ENCODE measurements at places on chromosomes 7 and 10.

DNA sequence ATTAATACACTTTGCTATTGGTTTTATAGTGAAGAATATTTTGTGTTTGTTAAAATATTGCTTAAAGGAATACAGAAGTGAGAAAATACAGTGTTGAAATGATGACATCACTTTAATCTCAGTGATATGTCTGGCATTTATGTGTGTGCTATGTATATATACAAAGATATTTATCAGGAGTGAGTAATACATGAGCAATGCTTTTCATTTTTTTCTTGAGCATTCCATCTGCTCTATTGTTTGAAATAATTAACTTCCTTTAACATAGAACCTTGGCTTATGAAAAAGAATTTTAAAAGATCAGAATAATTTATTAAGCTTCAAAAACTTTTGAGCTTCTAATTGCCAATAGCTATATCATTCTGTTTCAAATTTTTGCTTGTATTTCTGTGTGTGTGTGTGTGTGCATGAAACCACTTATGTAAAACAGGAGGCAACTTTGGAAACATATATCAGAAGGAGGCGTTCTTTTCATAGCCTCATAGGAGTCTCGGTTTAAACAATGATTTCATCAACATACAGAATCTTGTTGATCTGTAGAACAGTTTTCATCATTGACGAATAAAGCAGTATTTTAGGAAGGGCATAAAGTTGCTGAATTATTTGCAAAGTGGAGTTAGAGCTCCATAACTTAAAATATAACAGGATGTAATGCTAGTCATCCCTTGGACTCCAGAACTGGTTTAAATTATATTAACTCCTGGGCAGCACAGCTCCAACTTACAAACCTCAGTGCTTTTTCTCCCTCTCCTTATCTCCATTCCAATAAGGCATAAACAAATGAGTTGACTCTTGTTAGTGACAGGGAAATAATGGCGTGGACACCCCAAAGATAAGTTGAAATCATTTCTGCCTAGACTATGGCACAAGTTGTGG lies 228.4 kb upstream of the DGKB start:
- DNase-seq = no peak

DNA sequence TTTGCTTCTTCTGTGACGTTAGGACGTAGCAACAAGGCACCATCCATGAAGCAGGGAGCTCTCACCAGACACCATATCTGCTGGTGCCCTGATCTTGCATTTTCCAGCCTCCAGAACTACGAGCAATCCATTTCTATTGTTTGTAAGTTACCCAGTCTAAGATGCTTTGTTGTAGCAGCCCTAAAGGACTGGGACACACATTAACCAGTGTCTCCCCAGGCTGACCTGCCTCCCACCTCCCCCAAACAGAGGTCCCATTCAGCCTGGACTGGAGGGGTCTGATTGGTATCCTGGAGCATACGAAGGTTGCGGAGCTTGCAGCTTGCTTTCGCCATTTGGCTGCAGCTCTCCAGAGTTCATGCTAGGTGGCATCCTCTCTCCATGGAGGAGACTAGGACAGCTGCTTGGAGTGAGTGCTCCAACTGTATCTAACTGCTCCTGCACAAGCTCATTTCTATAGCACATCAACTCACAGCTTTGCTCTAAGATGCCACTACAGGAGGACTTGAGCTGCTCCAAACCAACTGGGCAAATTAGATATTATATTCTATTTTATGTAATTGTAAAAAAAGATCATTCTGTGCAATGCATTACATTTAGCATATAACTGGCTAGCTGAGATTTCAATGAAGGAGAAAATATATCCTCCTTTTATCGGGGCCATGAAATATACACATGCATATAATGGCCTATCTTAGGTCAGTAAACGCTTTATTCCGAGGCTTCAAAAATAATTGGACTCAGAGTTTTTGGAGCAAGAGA lies 8.0 kb upstream of the GRK5 start:
- no peak for DNase-seq

DNA sequence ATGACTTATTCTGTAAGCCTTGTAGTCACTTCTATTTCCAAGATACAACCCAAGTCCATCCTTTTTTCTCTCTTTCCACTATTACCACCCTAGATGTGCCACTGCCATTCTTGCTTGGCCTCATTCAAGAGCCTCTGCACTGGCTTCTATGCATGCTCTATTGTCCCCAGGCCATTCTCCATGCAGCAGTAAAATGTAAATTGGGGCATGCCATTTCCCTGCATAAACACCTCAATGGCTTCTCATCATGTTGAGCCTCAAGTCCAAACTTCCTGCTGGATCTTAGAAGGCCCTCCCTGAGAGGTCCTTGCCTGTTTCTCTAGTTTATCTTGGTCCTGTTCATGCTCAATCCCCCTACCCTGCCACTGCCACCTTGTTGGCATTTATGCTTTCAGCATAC lies 23.2 kb upstream of the WDFY4 start:
- DNase-seq = no peak

DNA sequence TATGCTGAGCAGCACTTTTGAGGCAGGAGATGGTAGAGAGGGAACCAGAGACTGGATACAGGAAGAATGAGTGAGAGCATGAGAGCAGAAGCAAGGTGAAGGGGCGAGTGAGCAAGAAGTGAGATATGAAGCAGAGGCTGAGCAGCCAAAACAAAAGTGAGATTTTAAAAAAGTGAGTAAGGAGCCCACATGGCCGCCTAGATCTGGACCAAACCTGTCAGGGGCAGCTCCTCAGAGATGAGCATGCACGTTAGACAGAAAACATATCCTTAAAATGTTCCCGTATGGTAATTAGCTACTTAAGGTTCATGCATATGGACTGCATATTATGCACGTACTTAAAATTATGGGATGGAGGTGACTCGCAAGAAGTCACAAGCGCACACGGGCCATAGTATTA lies 22.5 kb downstream of the TMEM176A start:
- no peak for DNase-seq

DNA sequence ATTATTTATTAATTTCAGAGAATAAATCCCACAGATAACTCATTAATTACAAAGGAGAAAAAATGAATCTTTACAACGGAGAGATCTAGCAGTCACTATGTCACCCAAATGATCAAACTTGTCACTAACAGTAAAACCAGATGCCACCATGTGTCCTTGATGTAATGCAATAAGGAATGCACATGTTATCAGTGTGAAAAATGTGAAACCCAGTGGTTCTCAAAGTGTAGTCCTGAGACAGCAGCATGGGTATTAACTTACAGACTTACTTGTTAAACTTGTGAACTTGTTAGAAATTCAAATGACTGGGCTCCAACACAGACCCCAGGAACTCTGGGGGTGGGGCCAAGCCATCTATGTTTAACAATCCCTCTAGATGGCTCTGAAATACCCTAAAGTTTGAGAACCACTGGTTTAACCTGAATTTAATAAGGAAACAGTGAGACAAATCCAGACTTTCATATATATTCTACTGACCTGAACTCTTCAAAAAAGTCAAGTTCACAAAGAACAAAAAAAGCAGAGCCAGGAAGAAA lies 77.4 kb downstream of the RNLS start:
- no peak for DNase-seq

DNA sequence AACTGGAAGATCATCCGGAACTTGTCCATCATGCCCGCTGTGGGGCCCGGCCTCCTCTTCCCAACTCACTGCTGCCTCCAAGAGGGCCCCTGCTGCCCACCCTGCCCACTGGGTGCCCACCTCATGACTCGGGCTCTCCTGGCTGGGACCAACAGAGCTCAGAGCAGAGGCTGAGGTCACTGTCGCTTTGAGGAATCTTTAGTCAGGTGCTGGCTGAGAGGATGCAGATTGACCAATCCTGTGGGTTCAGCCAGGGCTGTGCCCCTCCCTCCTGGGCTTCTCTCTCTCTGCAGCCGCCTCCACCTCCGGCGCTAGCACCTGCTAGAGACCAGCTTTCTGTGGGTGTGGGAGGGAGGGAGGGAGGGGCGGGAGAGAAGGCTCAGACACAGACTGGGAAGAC lies at the start of gene CALHM1:
TSS of gene CALHM1 (minus strand) at position 181 of the 400 bp plus-strand sequence. CDS start at position 32, 149 bp downstream.
- no peak for DNase-seq

DNA sequence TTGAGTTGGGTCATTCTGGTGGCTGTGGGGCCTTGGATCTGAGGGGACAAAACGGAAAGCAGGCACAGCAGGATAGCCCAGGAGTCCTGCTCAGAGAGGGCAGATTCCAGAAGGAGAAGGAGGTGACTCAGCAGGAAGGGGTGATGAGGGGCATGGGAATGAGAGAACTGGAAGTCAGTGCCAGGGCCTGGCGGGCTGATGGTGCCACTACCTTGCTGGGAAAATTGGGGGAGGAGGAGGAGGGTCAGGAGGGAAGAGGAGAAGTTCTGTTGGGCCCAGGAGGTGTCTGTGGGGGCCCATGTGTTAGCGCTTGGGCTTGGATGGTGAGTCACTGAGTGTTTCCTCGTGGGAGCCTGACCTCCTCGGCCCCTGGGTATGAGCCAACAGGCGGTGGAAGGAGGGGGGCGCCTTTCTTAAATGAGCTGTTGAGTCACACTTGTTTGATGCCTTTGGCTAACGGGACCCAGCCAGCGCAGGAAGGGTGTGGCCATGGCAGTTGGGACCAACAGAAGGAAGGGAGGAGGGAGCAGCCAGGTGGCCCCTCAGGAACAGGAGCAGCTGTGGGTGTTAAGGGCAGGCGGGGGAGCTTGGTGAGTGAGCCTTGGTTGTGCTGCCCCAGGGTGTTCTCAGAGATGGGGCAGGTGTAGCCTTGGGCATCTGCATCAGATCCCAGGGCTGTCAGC lies 130.0 kb upstream of the BTBD16 start:
- DNase-seq = no peak

DNA sequence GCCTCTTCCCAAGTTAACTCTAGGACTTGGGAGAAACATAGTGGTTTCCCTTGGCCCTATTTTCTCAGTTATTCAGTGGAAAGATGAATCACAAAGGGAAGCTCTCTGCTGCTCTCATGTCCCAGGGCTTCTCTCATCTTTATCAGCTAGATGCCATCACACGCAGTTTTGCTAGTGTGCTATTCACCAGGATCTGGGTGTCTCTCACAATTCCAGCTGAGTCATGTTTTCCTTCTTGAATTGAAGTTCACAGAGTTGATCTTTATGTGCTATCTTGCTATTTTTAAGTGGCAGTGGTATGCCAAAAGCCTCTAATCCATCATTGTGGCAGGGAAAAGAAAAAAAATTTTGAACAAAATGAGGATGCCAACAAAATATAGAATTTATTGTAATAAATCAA lies 101.3 kb downstream of the TWIST1 start:
- DNase-seq = no peak

GRCh38 chr10:122331615-122332446 lies 42.7 kb upstream of the PLEKHA1 start:
- no peak for DNase-seq

- DNase-seq = no peak
Measured at GRCh38 chr7:56105508-56105907, 768 bp downstream of the CHCHD2 start.

GRCh38 chr7:70787771-70788170 lies 344.2 kb upstream of the GALNT17 start:
- no peak for DNase-seq

GRCh38 chr7:139570119-139570518 lies 46.6 kb downstream of the CLEC2L start:
- DNase-seq = no peak

GRCh38 chr7:25289518-25289917 lies 61.2 kb upstream of the NPVF start:
- DNase-seq = no peak

DNA sequence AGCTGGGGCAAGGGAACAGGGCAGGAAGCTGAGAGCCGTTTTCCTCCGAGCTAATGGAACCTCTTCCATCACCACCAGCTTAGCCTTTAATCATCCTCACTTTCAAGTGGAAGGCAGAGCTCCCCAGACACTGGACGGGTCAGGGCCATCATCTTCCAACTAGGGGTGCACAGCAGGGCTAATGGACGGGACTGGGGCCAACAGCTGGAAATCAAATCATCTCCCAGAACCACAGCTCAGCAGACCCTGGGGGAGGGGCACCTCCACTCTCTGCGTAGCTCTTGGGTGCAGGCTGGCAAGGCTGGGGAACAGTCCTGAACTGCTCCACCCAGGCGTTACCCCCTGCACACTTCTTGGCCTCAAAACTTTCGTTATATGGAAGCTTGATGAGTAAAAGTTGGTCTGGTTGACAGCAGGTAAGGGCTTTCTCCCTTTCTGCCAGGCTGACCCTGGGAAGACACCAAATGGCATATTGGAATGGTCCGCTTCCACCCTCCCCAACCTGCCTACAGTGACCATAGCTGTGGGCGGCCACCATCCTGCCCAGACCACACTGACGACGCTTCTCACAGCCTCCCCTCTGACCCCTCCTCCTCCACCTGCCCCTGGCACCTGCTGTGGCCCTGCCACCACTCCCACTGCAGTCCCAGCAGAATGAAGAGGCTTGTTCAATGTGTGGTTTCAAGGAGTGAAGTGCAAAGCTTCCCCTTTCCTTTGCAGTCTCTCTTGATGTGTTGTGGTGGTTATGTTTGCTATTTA lies 51.7 kb upstream of the RET start:
- no peak for DNase-seq

GRCh38 chr10:84401854-84402611 lies 73.6 kb downstream of the CCSER2 start:
- DNase-seq = no peak

GRCh38 chr7:17298840-17299482 lies 509 bp downstream of the AHR start:
- DNase-seq = peak; percentile 16

GRCh38 chr7:125427676-125428075 lies 498.1 kb upstream of the POT1 start:
- no peak for DNase-seq

DNA sequence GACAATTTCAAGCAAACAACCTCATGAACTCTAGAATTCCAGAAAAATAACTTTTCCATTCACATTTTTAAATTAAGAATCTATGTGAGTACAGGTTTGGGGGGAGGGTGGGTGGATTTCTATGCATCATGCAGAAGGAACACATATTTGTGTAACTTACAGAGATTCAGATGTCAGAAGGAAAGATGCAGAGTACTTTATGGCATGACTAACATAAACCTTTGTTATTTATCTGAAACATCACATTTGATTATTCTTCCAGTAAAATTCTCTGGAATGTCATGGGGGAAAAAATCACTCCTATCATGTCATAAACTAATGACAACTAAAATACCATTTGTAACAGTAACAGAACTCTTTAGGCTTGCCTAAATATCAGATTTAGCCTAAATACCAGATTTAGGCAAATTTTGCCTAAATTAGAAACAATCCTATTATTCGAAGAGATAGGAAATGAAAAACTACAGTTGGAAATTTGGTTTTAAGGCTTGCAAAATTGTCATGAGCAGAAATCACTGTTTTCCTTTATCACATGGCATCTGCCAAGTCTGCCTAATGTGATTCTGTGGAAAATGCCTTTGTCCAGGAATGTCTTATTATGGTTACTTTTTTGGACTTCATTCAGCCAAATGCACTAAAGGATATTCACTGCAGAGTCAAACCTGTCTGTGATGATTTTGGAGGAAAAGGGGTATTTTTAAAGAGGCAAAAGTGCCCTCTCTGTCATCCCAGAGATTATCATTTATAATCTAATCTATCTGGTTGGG lies 527.7 kb upstream of the CELF2 start:
- DNase-seq = no peak

DNA sequence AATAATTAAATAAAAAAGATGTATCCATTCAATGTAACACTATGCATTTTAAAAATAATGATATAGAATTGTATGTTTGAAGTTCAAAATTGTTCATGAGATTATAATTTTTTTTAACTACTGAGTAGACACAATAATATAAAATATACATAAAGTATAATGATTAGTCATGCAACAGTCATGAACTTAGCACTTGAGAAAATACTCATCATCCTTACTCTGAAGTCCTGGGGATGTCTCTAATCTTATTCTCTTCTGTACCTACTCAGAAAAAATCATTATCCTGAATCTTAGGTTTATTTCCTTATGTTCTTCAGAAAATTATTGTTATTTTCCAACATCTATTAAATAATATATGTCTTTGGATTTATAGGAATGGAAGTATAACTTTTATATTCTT lies 26.4 kb upstream of the IKZF1 start:
- DNase-seq = no peak

Data from stimulated activated CD4-positive, alpha-beta T cell treated with anti-CD3 and anti-CD28 coated beads, Interleukin-1b, Interleukin-23, amount 100 ng/mL, for 1 hour (primary cell).